ENCODE measurements at places on chromosomes 5 and 9.

DNA sequence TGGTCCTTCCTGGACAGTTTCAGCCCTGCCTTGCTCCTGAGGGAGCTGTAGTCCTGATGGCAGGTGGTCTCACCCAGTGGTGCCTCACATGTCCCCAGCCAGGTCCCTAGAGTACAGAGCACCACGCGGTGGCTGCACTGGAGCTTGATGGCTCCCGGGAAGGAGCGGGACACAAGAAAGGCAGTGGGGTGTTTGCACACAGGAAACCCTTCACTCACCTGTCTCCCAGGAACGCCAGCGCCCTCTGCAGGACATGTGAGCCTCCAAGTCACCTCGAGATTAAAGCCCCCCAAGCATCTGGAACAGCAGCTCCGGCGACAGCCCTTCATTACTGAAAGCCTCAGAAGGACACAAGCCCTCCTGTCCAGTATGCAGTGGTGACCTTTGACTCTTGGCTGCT, 19.9 kb upstream of the TMEM250 start:
- peak; percentile 39 for DNase-seq

GRCh38 chr9:1319436-1319835, 269.3 kb downstream of the DMRT2 start:
- DNase-seq, result no peak

DNA sequence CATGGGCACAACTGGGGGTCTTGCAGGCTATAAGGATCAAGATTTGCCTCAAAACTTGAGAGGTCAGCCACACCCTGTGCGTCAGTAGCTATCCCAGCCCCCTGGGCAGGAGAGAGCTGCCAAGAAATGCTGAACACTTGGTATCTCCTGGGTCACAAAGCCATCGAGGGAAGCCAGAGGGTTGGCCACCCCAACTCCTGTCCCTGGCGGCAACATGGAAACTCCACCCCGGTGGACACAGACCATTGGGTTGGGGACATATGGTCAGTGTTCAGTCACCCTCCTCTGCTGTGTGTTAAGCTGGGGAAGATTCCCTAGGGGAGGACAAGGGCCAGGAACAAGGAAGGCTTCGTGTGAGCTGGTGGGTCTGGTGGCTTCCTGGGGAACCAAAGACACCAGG, 140.6 kb downstream of the C5orf15 start:
- no peak for DNase-seq

DNA sequence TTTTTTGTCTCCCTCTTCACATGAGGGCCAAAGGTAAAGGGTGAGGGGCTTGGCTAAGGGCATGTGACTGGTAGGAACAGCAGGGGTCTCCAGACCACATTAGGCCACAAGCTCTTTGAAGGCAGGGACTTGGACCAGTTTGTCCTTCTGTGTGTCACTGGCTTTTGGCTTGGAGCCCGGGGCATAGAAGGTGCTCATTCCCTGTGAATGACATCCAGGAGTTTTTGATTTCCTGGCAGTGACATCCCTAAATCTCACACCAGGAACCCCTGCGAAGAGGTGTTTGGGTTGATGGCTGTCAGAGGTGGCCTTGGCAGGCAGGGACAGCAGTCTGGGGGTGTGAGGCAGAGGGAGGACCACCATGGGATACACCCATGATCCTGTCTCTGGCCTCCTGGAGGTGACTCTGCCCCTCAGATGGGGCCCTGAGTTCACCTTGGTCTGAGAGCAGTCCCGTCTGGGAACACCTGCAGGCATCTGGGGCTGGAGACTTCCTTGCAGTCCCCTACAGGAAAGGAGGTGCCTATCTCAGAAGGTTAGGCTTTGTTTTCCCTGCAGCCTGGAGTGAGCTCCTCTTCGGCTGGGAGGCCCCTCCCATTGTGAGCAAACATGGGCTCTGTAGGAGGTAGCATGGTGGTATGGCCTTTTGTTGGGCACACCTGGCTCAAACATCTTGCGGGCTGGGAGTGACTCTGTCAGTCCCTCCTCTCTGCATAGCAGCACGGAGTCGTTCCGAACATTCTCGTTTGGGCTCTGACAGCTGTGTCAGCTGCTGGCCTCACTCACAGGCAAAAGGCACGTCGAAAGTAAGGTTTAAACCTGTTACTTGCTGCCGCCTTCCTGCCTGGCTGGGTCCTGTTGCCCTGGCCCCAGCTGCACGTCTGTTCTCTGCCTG, 38.6 kb upstream of the PITX1 start:
- DNase-seq, result no peak

GRCh38 chr5:134459491-134459890, 47.8 kb upstream of the CDKN2AIPNL start:
- no peak for DNase-seq

DNA sequence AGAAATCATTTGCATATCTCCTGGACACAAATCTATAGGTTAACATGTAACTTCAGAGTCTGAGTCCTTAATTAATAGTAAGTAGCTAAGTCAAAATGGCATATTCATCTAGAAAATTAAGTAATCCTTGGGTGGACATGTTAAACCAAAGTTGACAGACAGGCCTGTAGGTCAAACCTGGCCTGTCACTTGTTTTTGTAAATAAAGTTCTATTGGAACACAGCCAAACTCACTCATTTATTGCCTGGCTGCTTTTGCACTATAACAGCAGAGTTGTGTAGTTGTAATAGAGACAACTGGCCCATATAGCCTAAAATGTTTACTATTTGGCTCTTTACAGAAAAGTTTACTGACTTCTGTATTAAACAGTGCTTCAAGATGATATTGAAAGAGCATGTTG, 24.6 kb upstream of the GPR21 start:
- no peak for DNase-seq

- no peak for DNase-seq
These were observed 119.6 kb downstream of the PARP8 start for GRCh38 chr5:50786073-50786472.

DNA sequence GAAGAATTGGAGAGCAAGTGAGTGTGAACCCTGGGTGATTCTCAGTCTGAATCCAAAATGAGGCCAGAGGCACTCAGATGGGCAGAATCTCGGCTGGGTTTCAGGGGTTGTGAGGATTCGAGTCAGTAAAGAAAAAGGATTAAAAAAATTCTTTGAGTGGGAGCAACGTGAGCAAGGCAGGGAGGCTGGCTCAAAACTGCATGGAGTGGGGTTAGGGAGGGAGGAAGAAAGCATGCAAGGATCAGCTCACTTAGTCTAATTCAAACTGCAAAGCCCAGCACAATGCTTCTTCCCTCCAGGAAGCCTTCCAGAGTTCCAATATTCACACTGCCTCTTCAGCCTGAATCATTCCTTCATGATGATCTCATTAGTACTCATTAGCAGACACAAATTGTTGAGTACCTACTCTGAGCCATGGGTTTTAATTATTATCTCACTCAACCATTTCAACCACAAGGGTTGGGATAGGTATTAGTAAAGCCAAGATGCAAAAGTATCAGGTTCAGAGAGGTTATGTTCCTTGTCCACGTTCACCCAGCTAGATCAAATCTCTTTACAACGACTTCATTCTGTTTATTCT, 95.8 kb downstream of the BRINP1 start:
- no peak for DNase-seq

- no peak for DNase-seq
These were observed 1.5 kb downstream of the SEPTIN8 start for GRCh38 chr5:132775476-132775961.

GRCh38 chr5:54098267-54098666, 212.1 kb downstream of the ARL15 start:
- DNase-seq, result no peak

GRCh38 chr5:108164574-108164973, 217.3 kb downstream of the FBXL17 start:
- DNase-seq, result no peak

GRCh38 chr5:170297589-170298462, at the start of gene LCP2:
LCP2 (minus strand) TSS chr5:170297777; CDS start chr5:170297611, 166 bp downstream.
- DNase-seq, result peak; percentile 75

Measured in CD4-positive, alpha-beta T cell treated with Interleukin-10 for 1 hour (primary cell).